ENCODE measurements at places on chromosomes 16 and 17.

GRCh38 chr17:4235372-4236279 lies 28.2 kb downstream of the ANKFY1 start:
- DNase-seq, result no peak

- no peak for DNase-seq
Observed at GRCh38 chr16:48870141-48870540, 260.2 kb upstream of the N4BP1 start.

GRCh38 chr16:55508271-55508921 lies 476 bp upstream of the LPCAT2 start:
- DNase-seq, result peak; percentile 78

DNA sequence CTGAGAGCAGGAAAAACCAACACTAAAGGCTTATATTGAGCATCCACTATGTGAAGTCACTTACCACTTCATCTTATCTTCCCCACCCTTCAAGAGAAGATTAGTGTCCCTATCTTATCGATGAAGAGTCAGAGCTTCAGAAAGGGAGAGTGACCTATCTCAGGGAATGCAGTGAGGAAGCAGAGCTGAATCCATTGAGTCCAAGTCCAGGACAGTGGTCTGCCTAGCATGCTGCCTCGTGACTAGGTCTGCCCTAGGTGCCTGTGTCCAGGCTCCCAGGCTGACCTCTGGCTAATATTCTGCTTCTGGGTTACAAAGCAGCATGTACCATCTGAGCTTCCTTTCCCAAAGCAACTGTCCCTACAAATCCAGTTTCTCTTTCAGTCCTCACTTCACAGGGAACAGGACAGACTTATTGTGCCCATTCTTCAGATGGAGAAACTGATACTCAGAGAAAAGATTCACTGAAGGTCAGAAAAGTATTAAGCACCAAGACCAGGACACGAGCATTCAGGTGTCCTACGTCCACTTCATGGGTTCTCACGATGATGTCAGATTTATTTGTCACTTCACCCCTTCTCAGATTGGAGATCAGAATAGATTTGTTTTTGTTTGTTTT lies 13.3 kb upstream of the FZD2 start:
- DNase-seq, result no peak

DNA sequence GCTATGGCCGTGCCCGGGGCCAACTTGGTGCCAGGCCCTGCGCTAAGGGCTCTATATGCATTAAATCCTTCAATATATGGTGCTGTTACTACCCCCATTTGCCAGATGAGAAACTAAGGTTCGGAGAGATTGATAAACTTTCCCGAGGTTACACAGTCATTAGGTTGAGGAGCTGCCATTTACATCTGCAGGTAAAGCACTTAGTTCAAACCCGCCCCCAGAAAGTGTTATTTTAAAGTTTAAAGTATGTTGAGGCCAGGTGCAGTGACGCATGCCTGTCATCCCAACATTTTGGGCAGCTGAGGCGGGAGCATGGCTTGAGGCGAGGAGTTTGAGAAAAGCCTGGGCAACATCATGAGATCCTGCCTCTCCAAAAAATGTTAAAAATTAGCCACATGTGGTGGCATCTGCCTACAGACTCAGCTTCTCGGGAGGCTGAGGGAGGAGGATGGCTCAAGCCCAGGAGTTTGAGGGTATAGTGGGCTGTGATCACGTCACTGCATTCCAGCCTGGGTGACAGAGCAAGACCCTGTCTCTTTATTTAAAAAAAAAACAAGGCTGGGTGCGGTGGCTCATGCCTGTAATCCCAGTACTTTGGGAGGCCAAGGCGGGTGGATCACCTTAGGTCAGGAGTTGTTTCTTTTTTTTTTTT lies 264.7 kb downstream of the PARN start:
- no peak for DNase-seq

DNA sequence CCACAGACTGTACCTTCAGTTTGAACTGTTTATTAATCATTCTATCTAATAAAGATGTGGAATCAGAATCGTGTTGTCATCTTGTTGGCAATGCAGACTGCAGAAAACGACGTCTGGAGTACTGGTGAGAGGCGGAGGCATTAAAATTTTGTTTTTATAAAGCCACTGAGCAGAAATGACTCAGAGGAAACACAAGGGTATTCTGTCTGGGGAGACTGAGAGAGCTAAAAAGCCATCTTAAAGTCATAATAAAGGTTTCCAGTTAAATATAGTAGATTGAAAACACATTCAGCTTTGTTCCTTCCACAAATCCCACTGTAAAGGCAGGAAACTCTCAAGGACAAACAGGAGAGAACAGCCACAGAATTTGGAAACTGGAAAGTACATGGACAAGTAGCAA lies 74.2 kb downstream of the CPPED1 start:
- no peak for DNase-seq

- DNase-seq, result peak; percentile 92
Observed at GRCh38 chr17:73103641-73104335, 11.3 kb upstream of the SLC39A11 start.

DNA sequence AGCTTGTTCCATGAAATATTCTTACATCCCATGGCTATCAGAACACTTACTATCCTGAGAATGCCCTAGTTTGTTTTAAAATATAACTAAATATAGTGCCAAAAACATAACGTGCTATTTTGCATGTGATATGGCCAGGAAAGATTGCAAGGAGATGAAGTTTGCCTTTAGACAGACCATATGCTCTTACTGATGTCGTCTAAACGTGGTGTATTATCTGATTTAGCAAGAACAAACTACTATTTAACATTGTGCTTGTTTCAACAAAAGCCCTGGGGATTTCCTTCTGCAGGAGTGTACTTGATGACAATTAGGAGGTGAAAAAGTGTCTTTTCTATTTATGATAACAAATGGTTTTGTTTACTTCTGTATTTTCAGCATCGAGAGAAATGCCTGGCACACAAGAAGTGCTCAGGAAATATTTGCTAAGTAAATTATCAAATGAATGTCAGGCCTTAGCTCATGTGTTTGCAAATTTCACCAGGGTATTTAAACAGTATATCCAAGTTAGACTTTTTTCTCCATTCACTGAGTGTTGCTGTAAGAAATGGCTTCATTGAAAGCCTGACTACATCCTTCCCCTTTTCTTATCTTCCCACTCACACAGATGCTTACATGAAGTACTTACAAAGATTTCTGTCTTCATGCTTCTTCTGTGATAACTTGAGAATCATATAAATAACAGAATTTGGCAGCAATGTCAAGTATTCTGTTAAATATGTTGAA lies 1033.6 kb downstream of the CDH8 start:
- DNase-seq, result no peak

GRCh38 chr17:57993471-57994365 lies 5.7 kb upstream of the VEZF1 start:
- DNase-seq, result no peak

- DNase-seq, result no peak
Observed at GRCh38 chr16:7148606-7149005, 184.0 kb upstream of the RBFOX1 start.

DNA sequence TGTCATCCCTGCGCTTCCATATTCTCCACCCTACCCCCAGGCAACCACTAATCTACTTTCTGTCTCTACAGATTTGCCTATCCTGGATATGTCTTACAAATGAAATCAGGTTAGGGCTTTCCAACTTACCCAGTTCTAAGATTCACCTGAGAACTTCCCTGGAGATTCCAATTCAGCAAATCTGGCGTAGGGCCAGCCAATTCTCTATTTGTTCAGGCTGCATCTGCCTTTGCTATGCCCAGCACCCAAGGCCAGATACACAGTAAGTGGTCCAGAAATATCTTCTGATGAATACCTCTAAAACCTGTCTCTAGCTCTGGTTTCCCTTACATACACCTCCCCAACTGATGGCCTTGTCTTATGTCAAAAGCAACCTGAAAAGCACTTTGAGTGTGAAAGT lies 10.4 kb upstream of the CTCF start:
- no peak for DNase-seq

DNA sequence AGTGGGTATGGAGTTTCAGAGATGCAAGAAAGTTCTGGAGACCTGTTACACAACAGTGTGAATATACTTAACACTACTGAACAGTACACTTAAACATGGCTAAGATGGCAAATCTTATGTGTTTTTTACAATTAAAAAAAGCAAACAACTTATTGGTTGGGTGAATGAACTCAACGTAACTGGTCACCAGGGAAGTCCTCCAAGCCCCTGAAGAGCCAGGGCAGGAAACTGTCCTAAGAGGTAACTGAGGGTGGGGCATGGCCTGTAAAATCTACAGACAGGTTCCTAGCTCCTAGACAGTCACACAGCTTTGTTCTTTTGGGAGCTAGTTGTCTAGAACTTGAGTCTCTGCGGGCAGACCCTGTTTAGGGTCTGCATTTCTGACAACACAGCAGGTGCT lies 10.3 kb downstream of the CSF3 start:
- no peak for DNase-seq

DNA sequence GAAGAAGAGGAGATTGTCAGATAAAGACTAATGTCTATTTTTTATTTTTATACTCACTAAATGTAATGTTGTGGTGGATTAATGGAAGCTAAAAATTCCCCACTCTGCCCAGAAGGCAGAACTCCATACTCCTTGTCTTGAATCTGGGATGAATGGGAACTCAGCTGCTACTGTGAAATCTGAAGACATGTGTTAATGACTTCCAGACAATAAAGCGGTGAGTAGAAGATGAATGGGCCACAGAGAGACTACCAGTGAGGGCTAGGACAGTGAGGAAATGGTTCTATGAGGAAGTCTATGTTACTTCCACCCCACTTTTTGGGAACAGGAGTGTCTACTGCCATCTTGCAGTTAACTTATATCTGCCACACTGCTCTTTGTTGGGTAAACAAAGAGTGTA lies 726.9 kb downstream of the CDH8 start:
- DNase-seq, result no peak

GRCh38 chr16:89332243-89332901 lies 114.9 kb downstream of the ZNF778 start:
- no peak for DNase-seq

GRCh38 chr16:57628783-57629293 lies 408 bp downstream of the ADGRG1 start:
- no peak for DNase-seq

DNA sequence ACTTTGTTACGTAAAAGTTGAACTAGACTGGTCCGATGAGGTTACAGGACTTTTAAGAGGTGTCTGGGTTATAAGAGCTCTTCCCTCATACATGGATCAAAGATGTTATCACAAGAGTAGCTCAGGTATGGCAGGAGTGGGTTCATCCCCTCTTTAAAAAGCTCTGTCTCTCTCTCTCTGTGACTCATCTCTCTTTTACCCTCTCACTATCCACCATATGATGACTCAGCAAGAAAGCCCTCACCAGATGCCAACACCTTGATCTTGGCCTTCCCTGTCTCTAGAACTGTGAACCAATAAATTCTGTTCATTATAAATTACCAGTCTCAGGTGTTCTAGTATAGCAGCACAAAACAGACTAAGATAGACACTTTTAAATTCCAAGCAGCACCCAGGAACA lies 1.9 kb upstream of the CLEC19A start:
- no peak for DNase-seq
